ENCODE measurements at places on chromosomes 7 and 10.

DNA sequence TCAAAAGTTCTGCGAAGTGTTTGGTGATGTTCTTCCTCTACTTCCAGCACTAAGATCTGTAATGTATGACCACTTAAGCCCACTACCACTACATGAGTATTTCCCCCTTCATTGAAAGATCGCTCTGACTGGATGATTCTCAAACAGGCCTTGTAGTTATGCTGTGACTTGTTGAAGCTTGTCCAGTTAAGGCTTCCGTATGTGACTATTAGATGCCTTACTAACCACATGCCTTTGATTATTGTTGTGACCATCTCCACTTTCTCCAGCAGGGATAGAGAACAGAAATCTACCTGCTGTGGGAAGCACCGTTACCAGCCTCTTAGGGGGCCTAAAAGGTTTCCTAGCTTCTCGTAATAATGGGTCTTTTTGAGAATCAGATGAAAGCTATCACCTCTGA lies 81.1 kb downstream of the NOC3L start:
- no peak for DNase-seq

DNA sequence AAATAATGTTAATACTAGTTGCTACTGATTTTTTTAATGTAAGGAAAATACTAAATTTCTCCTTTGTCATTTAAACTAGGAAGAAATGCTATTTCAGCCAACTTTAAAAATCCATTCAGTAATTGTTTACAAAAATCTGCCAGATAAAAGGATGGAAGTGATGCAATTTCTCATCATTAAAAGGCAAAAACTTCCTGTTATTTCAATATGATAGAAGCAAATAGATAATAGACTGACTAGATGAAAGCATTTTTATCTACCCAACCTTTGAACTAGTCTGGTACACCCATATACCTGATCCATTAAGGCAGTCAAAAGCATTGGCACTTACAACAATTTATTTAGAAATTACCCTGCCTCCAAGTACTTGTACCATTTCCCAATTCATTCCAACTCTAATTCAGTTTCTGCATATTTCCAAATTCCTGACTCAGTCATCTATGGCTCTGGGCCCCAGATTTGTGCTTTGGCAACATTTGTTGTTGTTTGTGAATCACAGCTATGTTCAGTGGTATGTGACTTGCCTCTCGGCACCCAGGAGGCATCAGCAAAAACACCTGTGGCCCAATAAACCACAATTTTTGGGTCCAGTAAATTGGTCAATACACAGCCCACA lies 482.6 kb upstream of the SEMA3A start:
- DNase-seq = no peak

DNA sequence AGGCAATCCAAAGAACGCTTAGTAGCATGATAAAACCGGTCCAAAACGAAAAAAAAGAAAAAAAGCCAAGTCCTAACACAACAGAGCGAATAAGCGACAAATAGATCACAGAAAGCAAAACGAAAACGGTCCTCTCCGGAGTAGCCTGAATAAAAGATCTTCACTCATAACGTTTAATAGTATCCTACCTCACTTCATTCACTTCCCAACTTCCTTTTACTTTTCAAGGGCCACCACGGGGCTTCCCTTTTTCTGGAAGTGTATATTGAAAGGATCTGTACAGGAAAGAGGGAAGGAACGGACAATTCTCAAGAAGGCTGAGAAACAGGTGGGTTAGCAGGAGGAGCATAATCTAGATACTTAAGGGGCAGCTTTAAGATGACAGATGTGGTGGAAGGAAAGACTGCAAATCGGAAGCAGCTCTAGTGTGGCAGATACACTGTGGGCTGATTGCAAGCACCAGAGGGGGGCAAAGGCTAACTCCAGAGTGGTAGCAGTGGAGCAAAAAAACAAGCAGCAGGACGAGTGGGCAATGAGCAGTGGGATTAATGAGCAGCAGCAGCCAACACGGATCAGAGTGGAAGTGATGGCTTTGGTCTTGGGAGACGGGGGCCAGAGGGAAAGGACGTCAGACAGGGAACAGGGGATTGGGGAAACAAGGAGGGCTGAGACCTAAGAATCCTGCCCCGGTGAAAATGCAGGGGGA lies 866 bp downstream of the CNOT4 start:
- DNase-seq = peak; percentile 41

DNA sequence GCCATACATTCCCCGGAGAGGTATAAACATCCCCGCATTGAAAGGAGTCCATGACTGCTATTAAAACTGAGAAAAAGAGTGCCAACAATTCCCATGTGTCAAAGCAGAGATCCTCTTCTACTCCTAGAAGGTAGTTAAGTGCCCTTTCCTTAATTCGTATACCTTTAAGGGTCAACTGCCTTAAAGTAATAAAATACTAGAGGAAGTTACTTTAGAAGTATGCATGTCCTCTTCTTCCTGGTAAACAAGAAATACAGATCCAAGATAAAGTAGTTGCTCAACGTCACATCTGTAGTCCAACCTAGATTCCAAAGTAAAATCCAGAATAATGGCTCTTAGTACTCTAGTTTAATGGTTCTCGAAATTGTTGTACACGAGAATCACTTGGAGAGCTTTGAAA lies 1.5 kb upstream of the TSPAN12 start:
- no peak for DNase-seq

DNA sequence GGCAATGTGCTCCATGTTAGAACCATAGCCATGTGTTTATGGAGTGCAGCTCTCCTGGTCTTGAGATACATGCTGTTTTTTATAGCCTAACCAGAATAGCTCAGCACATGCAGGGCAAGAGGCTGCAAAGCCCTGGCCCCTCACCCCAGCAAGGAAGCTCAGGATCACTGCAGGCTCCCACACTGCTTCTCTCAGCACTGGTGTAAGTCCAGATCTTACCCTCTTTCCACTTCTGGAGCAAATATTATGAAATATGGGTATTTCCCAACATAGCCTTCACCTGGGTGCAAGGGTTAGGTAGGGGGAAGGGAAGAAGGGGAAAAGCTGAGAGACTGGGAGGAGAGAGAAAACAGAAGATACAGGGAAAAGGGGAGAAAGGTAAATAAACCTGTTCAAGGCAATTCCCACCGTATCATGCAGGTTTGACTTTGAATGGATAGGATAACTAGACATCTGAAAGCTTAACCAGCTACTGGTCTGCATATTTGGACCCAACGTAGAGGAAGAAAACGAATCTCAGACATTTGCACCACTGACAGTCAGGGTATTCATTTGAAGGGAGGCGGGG lies 19.7 kb downstream of the SKIDA1 start:
- DNase-seq = no peak

DNA sequence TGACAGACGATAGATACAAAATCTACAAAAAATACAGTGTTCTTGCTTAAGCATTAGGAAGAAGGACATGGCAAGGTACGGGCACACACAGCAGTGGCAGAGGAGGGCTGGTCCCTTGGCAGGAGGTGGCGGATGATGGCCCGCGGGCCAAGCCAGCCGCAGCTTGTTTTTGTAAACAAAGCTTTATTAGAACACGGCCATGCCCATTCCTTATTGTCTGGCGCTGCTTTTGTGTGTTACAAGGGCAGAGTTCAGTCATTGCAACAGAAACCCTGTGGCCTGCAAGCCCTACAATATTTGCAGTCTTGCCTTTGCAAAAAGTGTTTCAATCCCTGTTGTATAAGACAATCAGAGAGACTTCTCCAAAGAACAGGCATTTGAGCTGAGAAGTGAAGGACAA lies 30.7 kb downstream of the FGFR2 start:
- DNase-seq = no peak

GRCh38 chr10:5951721-5952407 lies 25.5 kb downstream of the IL15RA start:
- DNase-seq = no peak

DNA sequence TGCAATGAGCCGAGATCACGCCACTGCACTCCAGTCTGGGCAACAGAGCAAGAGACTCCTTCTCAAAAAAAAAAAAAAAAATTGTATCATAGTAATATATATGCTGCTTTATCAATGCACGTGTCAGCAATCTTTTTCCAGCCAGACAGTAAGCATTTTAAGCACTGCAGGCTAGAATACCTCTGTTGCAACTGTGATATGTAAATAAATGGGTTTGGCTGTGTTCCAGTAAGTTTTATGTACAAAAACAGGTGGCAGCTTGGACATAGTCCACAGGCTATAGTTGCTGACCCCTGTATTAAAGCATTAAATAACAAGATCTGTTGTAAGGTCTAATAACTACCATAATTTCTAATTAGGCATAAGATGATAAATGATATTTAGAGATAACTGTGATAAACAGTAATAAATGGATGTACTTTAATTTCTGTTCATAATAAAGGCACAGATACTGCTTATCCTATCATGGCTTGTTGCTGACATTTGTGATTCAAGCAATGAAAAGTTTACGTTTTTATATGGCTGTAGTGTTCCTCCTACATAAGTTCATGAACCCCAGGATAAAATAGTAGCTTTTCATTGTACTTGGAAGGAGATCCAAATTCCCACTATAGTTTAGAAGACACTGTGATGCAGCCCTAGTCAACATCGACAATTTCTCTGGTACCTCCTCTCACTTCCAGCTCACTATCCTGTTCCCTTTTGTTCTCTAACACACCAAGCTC lies 161.4 kb downstream of the ELMO1 start:
- DNase-seq = no peak

DNA sequence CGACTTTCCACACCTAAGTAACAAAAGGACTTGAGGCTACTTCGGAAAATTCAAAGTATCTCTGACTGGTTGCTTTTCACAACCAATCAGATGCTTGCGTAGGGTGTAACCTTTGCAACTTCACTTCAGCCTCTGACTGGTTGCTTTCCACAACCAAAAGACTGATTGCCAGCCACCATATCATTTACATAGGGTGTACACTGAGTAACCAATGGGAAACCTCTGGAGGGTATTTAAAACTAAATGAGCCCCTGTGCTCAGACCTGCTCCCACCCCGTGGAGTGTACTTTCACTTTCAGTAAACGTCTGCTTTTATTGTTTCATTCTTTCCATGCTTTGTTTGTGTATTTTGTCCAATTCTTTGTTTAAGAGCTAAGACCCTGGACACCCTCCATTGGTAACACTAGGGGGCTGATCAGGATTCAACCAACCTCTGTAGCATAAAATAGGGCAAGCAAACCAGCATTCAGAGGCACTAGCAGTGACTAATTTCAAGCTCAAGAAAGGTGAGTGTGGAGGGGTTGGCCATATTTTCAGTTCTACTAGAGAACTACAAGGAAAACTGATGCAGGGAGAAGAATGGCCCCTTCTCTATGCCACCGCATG lies 390.8 kb downstream of the POM121L12 start:
- no peak for DNase-seq

GRCh38 chr7:20216406-20217036 lies 663 bp downstream of the MACC1 start:
- no peak for DNase-seq

- no peak for DNase-seq
Observed at GRCh38 chr10:6025683-6026255, 36.4 kb downstream of the IL2RA start.

DNA sequence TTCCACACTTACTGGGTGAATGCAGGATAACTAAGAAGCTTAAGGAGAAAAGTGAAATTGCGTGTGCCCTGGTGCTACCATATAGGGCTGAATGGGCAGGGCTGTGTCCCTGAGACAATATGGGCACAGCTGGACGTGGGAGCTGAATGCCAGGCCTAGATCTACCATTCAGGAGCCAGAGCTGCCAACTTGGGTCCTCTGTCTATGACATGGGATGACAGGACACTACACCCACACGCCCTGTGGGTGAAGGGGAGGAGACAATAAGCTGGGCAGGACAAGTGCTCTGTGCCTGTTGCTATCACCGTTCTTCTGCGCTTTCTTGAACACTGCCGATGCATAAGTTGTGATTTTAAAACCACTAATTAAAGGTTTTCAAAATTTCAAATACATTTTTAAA lies 293.9 kb downstream of the TNS3 start:
- DNase-seq = no peak

DNA sequence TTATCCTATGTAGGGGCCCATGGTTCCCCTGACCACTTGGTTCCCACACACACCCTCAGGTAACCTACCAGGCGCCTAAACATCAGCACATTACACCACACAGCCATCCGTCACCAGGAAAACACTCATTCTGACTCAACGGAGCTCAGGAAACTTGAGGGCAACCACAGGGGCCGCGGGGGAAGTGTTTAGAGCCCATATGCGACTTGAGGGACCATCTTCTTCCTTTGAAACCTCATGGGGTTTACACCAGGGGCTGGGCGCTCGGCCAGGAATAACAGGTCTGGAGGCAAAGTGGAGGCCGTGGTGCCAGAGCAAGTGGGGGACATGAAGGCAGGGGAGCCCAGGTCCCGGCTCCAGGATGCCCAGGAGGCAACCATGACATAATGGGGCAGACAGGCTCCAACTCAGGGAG lies 1.5 kb downstream of the STX1A start:
- no peak for DNase-seq

DNA sequence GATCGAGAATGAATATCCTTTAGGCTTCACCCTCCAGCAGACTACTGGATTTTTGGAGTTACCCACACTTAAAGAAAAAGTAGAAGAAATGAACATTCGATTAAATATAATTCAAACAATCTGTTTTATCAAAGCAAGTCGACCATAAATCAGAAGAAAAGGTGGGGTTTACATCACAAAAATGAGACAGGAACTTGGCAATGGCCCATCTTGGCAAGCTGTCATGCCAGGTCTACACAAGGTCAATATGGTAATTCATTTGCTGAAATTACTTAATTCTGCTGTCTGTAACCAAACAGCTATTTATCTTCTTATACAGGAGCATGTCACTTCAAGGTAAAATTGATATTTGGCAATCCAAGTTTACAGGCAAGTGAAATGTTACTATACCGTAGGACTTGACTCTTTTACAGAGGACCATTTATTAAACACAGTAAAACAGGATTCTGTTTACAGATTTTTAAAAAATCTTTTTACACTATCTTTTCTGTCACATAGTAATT lies 640.6 kb upstream of the NRP1 start:
- peak; percentile 22 for DNase-seq

DNA sequence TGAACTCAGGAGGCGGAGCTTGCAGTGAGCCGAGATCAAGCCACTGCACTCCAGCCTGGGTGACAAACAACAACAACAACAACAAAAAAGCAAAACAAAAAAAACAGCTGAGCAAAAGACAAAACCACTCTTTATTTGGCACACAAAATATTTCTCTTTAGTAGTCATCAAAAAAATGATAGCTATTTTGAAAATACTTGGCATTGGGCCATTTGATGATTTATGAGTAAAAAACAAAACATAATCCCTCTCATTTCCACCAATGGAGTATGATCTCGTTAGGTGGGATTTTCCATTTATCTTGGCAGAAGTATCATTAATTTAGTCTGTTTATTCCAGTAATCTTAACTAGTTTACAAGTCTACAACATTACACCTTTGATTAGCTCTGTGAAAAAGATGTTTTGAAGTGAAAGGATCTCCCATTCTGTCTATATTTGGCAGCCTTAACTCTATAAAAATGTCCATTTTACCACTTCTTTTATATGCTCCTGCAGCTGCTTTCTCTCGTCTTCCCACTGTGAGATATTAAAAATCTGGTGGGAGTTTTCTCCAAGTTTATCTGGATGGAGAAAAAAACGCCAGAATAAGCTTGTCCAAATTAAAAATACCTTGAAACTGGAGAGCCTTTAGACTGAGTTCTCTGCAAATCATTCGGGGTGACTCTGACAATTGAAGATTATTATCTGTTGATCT lies 58.8 kb upstream of the AGMO start:
- DNase-seq = no peak

- DNase-seq = no peak
Observed at GRCh38 chr10:122515022-122515424, 45.5 kb upstream of the DMBT1 start.

All from BE2C (cell line).